ENCODE measurements at places on chromosomes 2 and 18.
A peak's percentile ranks its signal among the peaks of the same experiment; 100 is the strongest.

DNA sequence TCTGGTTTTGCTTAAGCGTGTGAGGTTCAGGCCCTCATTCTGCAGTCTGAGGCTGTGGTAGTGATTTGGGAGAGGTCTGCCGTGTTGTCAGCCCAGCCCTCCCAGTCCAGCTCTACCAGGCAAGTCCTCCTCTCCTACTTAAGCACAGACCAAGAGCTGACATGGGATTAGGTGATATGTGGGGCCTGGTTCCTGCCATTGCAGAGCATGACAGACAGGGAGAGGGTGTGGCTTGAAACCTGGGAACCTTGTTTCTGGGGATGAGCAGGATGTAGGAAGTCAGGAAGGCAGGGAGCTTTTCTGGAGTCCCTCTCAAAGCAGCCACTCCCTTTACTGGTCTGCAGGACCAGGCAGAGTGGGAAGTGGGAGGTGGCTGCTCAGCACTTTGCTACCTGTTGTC lies 38.6 kb downstream of the PTPRM start:
- DNase-seq = no peak

DNA sequence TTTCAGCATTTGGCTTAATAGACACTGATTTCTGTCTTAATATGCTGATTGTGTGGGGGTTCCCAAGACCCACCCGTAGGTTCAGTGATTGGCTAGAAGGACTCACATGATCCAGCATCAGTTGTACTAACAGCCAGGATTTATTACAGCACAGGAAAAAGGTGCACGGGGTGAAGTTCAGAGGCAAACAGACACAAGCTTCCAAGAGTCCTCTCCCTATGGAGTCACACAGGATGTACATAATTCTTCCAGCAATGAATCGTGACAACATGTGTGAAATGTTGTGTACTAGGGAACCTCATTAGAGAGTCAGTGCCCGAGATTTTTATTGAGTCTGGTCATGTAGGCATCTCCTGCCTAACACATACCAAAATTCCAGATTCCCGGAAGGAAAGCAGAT lies 52.8 kb downstream of the GALNT1 start:
- DNase-seq = no peak

- no peak for DNase-seq
These were observed 4.2 kb upstream of the ALPP start for GRCh38 chr2:232374356-232374755.

- DNase-seq = no peak
These were observed 544.2 kb downstream of the SATB2 start for GRCh38 chr2:198913394-198914152.

DNA sequence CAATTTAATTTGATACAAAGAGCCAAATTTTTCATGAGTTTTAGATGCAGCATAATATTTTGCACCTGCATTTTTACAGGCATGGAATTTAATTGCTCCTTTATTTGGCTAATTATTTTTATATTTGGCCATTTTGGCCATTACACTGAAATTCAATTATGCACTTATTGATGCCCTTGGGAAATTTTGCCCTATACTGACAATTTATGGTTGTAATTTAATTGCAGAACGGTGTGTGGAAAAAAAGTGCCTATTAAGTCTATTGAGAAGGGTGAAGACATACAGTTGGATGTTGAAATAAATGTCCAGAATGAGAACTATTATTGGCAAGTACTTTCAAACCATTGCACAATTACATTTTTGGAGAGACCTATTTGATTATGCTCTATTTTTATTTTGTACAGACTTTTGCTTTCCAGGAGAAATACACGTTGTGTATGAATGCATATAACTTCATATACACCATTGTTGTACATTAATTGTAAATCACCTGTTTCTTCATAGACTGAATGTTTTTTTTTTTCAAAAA lies 1319.3 kb upstream of the CDH2 start:
- DNase-seq = no peak

GRCh38 chr2:774436-774835 lies 97.2 kb upstream of the TMEM18 start:
- DNase-seq = no peak

DNA sequence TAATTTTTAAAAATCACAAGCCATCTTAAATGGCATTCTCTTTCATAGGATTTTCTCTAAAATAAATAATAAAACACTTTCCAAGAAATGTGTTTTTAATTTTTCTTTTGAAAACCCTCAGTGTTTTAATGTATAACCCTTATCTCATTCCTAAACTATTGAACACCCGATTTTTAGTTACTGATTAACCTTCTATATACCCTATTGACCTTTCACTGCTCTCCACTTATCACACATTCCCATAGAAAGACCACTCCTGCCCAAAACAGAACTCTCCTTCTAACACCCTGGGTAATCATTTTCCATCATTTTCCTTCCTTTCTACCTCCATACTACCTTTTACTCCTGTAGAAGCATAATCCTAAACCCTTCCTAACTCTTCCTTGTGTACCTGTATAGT lies 102.4 kb downstream of the EPC2 start:
- DNase-seq = no peak

DNA sequence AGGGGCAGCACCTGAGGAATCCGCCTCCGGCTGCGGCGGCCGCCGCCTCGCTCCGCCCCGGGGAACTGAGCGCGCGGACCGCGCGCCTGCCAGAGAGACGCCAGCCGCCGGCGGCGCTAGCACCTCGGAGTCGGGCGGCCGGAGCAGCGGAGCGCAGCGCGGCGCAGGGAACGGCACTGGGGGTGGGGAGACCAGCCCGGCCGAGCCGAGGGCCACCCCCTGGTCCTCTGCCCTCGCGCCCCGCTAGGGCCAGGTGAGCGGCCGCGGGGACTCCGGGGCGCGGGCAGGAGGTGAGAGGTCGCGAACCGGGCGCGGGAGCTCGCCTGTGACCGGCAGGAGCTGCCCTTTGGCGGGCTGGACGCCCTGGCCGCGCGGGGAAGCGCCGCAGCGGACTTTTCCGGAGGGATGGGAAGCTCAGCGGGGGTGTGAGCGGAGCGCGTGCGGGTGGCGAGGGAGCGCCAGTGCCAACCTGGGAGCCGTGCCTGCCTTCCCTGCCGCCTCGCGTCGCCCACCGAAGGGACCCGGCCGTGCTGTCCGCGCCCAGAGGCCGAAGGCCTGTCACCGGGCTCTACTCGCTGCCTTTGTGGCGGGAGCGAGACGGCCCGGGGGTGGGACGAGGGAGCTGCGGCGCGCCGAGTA lies at the start of gene GREB1L:
TSS of gene GREB1L (plus strand) at position 92 of the 639 bp plus-strand sequence. CDS start 141,287 bp downstream, outside the sequence.
- DNase-seq = peak; percentile 41

DNA sequence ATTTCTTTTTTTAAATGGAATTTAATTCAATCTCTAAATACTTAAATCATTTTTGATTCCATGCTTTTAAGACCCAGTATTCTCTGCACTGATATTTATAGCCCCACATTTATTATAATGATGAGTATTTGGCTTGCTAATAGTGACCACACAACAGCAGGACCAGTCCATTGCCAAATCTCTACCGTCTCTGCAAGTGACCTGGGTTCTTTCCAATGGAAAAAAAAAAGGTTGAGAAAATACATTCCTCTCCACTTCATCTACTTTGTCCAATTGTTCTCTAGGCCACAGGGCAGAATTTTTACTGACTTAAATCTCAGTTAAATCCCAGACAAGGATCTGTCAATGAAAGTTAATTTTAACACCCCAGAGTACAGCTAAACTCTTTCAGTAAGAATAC lies 20.5 kb downstream of the GRB14 start:
- no peak for DNase-seq

GRCh38 chr18:1564793-1565192 lies 660.1 kb downstream of the ADCYAP1 start:
- no peak for DNase-seq

- DNase-seq = no peak
These were observed 66.5 kb upstream of the TMEM200C start for GRCh38 chr18:5961828-5962150.

DNA sequence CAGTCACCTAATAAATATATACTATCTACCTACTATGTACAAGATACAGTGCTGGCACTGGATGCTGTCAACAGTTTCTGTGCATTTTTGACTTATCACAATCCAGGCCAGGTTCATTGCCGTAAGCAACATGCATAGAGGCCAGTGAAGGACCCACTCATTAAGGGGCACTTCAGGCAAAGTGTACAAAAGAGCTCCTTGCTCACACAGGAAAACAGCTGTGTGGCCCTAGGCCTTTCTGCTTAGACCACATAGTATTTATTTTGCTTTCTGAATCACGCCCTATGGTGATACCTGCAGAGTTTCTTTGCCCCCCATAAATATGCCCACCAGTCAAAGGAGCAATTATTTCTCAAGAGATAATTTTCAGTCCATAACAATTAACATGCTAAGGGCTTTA lies 39.6 kb upstream of the STAT4 start:
- DNase-seq = no peak

- no peak for DNase-seq
These were observed 39.8 kb downstream of the RHBDD1 start for GRCh38 chr2:226875438-226876225.

DNA sequence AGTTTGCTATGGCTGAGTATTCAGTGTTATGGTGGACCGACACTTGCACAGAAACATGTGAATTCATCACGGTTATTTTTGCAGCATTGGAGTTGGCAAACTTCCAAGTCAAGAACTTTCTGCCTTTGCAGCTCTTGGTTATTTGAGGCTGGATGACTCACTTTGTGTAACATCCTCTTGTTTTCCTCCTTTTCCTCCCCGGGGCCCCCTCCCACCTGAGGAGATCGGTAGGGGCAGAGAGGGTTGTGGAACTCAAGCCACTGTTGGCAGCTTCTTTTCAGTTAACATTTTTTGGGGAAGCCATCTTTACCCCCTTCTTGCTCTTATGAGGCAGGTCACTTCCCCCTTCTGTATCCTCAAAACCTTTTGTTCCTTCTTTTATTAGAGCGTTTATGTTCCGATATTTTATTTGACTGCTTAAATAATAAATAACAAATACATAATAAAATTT lies 48.6 kb downstream of the DDX1 start:
- DNase-seq = no peak

- DNase-seq = no peak
These were observed 312.8 kb upstream of the PKDCC start for GRCh38 chr2:41735006-41735405.

DNA sequence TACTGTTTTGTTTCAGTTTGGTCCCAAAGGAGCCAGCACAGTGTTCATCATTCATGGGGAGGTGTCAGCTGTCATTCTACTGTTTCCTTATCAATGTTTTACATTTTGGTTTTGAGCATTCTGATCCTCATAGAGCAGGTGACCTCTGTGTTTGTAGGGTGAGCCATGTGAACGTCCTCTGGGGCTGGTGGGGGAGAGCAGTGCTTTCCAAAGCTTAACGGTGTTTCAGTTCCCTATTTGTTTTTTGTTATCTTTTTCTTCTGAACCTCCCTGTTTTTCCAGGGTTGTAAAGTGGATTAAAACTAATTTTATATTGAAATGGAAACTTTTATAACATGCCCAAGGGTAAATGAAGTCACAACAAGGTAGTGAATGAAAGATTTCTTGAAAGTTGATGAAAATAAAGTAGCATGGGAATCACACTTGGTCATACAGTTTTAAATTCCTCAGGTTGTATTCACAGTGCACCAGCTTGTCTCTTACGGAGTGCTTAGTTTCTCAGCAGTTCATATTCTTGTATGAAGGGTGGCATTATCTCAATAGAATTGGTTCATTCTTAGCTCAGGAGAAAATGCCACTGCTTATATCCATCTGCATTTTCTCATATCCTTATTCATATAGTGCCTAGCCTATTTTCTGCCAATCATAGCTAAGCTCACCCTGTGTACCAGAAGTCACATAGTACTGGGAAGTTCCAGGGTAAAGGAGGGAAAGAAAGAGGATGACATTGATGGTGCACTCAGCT lies 54.5 kb downstream of the MAP4K4 start:
- DNase-seq = no peak

DNA sequence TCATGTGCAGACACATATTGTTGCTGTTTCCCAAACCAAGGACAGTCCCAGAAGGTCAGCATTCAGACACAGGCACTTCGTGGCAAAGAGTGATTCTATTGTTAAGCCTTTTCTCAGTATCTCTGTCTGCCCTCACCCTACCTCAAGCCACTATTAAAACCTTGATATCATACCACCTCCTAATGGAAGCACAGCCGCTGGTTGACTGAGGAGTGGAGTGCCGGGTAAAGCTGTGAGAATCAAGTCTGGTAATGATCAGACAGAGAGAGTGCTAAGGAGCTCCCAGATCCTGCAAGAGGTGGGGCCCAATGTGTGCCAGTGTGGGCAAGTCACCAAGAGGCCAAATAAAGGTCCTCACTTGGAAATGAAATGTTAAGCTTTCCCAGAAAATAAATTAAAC lies 819.5 kb downstream of the BCL11A start:
- DNase-seq = no peak

DNA sequence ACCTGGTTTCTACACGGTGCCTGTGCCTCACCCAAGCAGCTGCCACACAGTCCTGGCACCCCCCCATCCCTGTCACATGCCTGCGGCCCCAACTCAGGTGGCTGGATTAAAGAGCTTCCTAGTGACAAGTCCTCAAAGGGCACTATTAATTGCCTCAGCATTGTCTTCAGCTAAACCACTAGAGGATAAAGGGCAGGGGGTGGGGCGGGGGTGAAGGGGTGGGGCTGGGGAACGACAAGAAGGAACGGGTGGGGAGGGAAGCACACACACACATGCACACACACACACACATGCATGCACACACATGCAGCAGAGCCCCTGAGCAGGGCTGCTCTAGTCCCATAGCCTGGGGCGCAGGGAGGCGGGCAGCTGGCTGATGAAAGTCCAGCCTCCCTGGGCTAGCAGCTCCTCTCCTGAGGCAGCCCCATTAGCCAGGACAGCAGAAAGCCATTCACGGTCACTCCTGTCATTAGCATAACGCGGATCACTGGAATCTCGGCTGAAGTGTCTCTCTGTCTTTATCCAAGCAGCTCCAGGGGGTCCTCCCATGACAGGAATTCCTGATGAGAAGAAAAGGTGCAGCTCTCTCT lies 7.4 kb upstream of the TEX261 start:
- no peak for DNase-seq

GRCh38 chr18:61882296-61883004 lies 10.4 kb downstream of the RNF152 start:
- DNase-seq = no peak
